Amniotic epithelial cell (primary cell): ENCODE measurements at places on chromosomes 4 and X.

DNA sequence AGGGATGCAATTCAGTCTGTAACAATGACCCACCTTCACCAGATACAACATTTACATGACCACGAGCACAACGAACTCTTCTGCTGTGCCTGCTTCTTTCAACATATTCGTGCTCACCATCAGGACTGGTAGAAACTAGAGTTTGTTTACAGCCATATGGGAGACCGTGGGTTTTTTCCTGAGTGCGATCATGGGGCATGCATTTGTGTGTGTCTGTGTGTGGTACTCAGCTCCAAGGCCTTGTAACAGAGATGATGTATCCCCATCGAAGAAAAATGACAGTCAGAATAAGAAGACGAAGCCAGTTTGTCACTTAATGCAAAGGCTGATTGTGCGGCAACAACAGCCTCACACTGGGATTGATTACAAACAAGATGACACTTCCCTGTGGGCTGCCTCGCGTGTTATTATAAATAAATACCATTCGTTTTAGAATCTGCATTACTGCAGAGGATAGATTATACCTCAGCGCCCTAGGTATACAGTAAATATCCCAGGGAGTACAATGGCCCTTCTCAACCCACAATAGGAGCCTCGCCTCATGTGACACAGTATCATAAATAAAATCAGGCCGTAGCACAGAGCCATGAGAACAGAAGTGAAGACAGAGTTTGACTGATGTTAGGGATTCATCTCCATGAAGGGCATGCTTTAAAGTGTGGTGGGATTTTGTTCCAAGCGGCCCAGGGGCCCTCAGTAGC lies 97.3 kb upstream of the NOCT start:
- no peak for DNase-seq

GRCh38 chrX:124518885-124519284 lies 172.5 kb downstream of the SH2D1A start:
- DNase-seq, result peak; percentile 74

GRCh38 chr4:3714642-3715001 lies 51.6 kb upstream of the ADRA2C start:
- no peak for DNase-seq

- peak; percentile 90 for DNase-seq
Observed at GRCh38 chr4:8274765-8275547, 5.4 kb downstream of the HTRA3 start.

GRCh38 chrX:74179071-74179470 lies 124.9 kb upstream of the ZCCHC13 start:
- peak; percentile 53 for DNase-seq
